DMS79 (cell line): ENCODE measurements at places on chromosomes 1 and 21.

DNA sequence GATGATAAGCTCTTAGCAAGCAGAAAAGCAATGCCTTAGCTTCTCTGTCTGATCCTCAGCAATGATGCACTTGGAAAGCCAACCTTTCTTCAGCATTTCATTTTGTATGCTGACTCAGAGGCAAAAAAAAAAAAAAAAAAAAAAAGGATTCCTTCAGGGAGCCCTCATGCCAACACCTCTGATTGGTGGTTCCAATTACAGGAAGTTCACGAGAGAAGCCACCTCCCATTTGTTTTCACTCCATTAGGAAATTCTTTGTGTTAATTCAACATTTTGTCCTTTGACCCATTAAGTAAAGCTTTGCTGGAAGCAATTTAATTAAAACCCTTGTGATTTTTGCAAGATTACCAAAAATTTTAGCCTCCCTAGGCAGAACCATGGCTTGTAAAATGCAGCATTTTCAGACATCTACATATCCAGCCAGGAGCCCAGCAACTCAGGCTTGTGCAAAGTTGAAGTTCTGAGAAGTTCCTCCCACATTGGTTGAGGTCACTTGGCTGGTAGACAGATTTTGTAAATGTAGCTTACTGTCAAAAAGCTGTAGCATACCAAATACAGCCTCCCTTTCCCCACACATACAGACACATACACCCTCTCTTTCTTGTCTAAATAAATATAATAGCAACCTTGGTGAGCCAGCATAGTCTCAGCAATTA is 27.1 kb upstream of the VTCN1 start:
- no peak for DNase-seq

DNA sequence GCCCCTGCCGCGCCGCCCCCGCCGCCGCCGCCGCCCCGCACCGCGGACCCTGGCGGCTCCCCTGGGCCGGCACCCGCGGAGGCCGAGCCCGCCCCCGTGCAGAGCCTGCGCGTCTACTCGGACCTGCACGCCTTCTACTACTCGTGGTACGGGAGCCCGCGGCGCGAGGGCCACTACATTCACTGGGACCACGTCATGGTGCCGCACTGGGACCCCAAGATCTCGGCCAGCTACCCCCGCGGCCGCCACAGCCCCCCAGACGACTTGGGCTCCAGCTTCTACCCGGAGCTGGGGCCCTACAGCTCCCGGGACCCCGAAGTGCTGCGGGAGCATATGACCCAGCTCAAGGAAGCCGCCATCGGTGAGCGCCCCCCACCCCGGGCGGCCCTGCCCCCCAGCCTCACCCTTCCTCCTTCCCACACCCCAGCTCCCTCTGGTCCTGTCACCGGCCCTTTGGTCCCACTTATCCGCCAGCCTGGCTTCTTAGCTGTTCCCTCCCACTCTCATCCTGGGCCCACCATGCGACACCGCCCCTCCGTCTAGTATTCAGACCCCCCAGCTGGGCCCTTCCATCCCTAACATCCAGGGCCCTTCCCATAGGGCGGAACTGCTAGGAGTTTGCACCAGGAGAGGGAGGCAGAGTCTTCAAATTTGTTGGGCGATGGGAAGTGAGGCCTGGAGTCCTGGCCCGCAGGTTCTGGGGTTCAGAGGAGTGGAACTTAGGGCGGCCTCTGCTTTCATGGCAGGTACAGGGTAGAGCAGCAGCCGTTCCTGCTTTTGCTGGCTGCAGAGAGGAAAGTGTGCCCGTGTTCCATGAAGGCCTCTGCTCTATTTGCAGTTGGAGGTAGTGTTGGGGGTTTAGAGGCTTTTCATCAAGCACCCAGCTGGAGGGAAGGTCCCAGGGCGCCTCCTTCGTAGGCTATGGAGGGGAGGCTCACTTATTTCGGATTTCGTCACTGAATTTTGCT is 1.0 kb downstream of the MANEAL start:
- peak; percentile 21 for DNase-seq

GRCh38 chr1:183251959-183252450 is 65.9 kb downstream of the LAMC2 start:
- no peak for DNase-seq

DNA sequence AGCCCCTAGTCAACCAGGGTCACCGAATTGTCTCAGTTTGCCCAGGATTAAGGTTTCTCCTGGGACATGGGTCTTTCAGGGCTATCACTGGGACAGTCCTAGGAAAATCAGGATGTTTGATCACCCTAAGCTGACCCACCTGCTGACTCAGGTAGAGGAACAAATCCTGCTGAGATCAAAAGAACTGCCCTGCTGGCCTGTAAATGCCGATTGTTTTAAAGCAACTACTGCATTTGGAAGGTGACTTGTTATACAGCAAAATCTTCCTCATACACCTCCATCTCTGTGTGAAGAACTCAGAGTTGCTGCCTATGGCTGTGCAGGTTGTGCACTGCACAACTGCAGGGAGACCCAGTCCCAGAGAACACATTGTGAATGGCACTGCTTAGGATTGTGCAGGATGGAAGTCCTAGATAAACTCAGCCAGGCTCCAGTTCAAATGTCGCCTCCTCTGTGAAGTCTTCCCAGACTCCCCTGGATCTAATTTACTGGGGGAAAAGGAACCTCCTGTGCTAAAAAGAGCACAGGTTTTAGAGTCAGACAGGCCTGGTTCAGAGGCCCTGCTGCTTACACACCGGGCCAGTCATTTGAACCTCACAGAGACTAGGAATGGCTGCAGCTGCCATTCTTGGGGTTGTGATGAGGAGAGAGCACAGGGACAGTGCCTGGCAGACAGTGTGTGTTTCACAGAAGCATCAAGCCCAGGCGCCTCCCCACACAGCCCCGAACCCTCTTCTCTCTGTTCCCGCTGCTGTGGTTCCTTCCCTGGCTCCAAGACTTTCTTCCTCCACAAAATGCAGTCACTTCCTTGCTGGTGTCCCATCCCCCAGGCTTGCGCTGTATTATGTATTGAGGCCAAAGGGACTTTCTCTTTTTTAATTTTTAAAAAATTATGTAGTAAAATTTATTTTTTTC is 23.2 kb upstream of the LRP8 start:
- no peak for DNase-seq

- no peak for DNase-seq
Observed at GRCh38 chr21:45972716-45973474, 8.7 kb upstream of the COL6A1 start.

GRCh38 chr1:173050865-173051264 is at the start of gene TNFSF18:
TNFSF18 (minus strand) TSS chr1:173050941; CDS start chr1:173050896, 45 bp downstream.
- no peak for DNase-seq

DNA sequence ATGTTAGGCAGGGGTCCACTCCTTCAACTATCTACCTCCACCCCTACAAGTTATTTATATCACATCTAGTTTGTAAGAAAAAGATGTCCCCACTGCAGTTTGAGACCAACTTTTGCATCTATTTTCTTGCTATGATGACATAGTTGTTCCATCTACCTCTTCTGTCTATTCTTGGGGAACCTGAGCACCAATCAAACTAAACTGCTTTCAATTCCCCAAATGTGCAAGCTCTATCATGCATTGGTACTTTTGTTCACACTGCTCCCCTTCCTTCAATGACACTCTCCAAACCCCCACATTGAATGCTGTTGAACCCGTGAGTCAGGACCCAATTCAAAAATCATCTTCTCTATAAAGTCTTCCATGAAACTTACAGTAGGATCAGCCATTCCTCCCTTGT is 16.0 kb upstream of the FRRS1 start:
- no peak for DNase-seq
